Right cardiac atrium (tissue), 5 donors: ENCODE measurements at places on chromosomes 2 and 18.

DNA sequence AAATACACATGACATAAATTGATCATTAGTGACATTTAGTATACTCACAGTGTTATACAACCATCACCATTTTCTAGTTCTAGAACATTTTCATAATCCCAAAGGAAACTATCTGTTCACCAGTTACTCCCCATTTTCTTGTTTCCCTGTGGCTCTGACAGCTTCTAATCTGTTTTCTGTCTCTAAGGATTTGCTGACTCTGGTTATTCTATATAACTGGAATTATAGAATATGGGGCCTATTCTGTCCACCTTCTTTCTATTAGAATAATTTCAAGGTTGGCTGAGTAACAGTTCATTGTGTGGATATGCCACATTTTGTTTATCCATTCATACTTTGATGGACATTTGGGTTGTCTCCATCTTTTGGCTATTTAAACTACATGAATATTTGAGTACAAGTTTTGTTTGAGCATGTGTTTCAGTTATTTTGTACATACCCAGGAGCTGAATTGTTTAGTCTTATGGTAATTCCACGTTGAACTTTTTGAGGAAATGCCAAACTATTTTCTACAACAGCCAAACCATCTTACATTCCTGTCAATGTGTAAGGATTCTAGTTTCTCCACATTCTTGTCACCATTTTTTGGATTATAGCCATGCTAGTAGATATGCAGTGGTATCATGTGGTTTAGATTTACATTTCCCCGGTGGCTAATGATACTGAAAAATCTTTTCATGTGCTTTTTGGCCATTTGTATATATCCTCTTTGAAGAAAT, 20.5 kb downstream of the KIAA1328 start:
- DNase-seq = no peak

- no peak for DNase-seq
These were observed 232.7 kb downstream of the MBD2 start for GRCh38 chr18:53991805-53992204.

- no peak for DNase-seq
These were observed 308.2 kb downstream of the FBXO15 start for GRCh38 chr18:73839441-73839840.

GRCh38 chr2:104733226-104733943, 120.5 kb upstream of the POU3F3 start:
- peak; percentile 15 for DNase-seq
